ENCODE measurements at places on chromosomes 16 and 17.

DNA sequence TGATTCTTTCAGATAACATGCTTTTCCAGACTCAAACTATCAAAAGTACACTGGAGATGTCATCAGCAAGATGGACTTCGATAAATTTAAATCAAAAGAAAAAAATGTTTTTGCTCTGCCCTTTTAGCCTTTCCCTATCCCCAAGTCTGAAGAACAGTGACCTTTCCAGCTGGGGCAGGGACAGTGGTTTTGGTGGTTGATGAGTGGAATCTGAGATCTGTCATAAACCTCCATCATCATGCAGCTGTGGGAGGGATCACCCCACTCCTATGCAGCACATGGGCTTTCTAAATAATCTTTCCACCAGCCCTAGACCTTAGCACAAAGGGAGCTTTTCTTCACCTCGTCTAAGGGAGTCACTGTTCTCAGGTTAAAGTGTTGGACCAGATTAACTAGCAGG lies 869.5 kb upstream of the SOX9 start:
- DNase-seq, result no peak

DNA sequence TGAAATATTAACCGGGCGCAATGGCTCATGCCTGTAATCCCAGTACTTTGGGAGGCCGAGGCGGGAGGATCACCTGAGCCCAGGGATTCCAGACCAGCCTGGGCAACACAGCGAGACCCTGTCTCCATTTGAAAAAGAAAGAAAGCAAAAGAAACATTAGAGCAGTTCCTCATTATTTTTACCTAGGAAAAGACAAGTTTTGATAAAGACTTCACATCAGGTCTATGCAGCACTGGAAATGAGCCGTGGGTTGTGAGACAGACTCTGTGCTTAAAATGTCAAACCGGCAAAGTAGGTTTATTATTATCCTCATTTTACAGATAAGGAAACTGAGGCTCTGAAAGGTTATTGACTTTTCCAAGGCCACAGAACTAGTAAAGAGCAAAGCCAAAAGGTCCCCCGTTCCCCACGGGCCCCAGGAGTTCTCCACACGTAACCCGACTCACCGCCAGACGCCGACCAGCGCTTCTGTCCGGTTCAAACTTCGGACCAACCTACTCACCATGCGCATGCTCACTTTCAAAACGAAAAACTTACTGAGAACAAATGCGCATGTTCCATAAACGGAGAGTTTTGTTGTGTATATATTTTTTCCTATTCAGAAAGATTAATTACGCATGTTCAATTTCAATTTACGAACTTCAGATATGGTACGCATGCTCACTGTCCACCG lies 356 bp downstream of the TUBD1 start:
- peak; percentile 53 for DNase-seq

DNA sequence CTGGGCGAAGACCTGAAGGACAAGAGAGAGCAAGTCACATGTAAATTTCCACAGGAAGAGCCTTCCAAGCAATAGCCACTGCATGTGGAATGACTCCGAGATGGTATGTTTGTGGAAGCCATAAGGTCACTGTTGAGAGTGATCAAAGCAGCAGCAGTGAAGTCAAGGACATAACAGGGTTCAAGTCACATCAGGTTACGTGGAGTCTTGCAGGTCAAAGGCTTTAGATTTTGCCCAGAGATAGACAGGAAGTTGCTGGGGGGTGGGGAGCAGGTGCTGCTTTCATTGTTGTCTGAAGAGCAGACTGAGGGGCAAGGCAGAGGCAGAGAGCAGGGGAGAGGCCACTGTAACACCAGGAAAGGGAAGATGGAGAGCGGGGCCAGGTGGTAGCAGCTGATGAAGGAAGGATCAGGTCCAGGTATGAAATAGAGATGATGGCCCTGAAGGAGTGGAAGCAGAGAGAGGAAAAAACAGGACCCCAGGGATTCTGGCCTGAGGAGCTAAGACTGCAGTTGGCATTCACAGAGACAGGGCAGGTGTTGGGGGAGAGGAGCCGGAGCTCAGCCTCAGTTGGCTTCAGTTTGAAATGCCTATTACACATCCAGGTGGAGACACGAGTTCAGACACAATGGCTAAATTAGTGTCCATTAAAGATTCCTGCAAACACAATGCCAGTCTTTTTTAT lies 129.3 kb upstream of the AXIN2 start:
- DNase-seq, result no peak

GRCh38 chr17:73269791-73270190 lies 8.1 kb upstream of the CPSF4L start:
- no peak for DNase-seq

DNA sequence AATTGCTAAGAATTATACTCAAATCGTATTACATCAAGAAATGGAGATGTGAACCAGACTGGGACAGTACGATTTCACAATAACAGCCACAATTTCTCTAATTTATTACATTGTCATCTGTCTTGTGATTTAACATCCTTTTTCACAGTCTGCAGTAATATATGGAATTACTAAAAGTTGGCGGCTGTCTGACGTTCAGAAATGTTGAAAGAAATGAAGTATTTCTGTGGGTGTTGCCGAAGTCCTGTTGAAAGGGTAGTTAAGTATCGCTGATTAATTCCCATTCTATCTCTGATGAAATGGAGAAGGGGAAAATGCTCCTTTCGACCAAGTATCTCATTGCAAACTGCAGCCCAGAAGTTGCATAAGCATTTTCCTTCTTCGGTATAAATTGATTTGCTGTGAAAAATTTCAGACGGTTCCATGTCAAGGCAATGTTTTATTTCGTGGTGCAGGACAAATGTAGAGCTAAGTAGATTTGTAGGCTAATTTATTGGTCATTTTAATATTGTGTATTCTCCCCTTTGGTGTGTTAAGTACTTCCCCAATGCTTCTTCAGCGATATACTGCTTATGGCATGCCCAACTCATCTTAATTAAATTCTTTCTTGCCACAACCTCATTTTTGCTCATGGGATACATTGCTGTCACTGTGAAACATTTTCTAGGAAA lies 775.2 kb upstream of the RBFOX1 start:
- DNase-seq, result no peak

DNA sequence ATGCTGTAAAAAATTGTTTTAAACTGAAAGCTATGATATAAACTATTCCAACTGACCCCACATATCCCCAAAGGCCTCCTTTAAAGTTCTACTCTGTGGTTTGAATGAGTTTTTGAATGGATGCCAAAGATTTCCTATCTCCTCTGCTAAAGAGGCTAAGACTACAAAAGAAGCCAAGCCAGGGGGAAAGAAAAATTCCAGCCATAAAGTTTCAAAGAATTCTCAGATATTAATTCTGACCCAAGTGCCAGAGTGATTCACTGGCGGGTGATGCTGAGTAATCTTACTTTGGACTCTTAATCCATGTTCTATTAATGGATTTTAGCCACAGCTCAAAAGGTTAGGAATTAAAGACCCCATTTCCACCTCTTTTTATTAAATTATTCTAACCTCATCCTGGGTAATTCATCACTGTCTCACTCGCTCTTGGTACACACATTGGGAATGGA lies 60.7 kb downstream of the HS3ST3A1 start:
- no peak for DNase-seq

DNA sequence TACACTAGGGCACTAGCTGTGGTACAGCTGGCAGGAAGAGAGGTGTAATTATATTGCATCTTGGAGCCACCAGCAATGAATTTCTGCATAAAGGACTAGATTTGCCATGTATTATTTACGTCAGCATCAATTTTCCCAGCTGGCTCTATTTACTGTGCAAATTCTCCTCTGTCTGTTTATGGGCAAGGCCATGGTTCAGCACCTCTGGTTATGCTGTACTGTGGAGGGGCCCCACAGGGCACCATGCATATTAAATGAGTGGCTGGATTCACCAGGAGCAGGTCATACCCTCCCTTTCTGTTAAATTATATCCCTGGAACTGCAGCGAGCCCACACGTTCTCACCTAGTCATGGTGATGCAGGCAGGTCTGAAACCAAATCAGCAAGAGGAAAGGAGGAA lies 19.8 kb downstream of the RAD51D start:
- no peak for DNase-seq

- no peak for DNase-seq
These were observed 411.4 kb upstream of the SOX9 start for GRCh38 chr17:71709271-71709890.

DNA sequence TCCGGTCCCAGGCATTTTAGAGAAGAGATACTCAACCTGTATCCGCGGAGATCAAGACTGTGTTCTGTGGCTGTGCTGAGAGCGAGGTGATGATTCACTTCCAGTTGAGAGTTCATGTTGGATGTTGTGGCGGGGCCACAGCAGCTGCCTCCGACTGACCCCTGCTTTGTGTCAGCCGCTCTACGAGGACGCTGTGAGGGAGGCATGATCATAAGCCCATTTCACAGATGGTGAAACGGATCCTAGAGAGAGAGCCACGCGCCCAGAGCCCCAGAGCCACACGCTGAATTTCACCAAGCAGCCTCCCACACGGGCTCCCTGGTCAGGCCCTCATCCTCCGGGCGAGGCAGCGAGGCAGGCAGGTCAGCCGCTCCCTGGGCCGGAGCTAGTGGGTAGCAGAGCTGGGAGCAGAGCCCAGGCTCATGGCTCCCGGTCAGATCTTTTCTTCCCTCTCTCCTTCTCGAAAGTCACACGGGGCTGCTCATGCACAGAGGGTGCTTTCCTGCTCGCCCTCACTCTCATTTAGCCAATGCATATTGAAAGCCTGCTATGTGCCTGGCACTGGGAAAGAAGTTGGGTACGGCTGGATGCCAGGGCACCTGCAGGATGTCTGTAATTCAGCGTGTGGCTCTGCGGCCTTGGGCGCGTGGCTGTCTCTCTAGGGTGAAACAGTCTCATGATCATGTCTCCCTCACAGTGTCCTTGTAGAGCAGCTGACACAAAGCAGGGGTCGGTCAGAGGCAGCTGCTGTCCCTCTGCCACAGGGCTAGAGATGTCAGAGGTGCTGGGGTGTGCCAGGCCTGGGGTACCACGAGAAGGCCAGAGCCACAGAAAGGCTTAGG lies 155.6 kb upstream of the CHMP6 start:
- DNase-seq, result no peak

DNA sequence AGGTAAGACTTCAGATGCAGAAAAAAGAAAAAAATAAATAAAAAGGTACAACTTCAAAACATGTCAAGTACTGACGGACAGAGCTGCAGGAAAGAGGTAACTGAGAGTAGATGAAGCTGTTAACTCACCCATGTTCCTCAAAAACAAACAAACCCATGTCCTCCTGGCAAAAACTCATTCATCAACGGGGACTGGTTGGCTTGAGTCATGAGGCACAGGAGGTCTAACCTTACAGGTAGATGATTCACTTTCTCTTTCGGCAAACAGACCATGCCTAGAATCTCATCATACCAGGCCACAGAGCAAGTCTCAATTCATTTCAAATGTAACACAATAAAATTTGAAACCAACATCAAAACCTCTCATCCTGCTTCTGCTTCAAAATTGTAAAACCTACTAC lies 12.3 kb upstream of the FASN start:
- DNase-seq, result no peak

GRCh38 chr16:90015586-90016338 lies 3.5 kb downstream of the DBNDD1 start:
- DNase-seq, result no peak

GRCh38 chr16:30184096-30184890 lies 891 bp downstream of the CORO1A start:
- peak; percentile 70 for DNase-seq

- no peak for DNase-seq
These were observed 22.9 kb downstream of the TMC7 start for GRCh38 chr16:19006446-19007315.

DNA sequence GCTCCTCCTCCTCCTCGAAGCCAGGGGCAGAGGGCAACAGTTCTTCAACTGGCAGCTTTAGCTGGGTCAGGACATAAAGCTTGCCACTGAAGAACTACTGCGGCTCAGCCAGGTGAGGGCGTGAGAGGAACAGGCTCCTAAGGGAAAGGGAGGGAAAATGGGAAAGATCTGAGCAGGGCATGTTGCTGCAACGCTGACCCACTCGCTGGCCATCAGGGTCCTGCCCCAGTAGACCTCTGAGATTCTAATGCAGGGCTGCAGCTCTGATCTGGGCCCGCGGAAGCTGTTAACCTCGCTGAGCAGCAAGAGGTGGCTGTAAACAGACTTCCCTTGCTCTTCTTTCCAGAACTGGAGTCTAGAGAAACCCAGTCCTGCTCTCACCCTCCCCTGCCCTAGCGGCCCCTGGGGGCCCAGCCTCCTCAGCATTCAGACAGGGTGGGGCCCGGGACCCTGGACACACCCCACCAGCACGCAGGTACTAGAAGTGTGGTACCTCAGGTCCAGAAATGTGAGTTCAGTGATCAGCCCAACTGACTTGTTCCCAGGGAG lies 3.8 kb upstream of the TLCD2 start:
- no peak for DNase-seq

DNA sequence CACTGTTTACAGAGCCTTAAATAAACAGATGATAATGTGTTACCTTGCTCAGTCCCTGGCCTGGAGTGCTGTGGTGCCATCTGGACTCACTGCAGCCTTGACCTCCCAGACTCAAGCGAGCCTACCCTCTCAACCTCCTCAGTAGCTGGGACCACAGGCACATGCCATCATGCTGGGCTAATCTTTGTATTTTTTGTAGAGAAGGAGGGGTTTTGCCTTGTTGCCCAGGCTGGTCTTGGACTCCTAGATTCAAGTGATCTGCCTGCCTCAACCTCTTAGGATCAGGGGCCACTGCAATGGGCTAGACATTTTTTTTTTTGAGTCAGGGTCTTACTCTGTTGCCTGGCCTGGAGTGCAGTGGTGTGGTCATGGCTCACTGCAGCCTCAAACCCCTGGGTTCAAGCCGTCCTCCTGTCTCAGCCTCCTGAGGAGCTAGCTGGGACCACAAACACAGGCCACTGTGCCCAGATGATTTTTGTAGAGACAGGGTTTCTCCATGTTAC lies 5.0 kb upstream of the NAGLU start:
- DNase-seq, result no peak

DNA sequence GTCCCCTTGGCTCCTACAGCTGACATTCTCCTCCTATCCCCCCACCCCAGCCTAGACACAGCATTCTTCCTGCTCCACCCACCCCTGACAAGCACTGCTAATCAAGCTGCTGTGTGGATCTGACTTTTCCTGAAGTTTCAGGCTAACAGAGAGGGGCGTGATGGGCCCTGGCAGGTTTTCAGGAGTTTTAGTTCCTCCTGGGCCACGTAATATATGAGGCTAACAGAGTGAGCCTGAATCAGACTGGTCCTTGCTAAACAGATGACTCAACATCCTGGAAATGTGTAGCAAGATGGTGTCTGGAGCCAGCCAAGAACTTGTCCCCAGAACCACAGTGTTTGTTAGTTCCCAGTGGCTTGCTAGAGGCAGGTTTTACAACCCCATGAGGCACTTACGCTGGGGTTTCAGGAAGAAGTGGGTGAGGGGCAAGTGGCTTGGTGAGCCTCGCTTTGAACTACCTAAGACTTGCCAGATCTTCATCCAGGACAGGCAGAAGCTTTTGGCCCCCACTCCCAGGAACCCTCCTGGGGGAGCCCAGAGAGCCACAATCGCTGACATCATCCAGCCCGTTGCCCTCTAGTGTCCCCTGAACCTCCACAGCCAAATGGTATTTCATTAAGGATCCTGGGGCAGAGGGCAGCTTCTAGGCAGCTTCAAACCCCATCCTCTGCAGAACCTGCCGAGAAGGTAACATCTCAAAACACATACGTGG lies 15.9 kb downstream of the TMEM92 start:
- DNase-seq, result no peak
